ENCODE measurements at places on chromosomes 16 and 17. TPM values are rescaled to one million over a fixed set of nuclear protein-coding genes. Genes with fewer than 3 reads are reported as not detected.
A peak's percentile ranks its signal among the peaks of the same experiment; 100 is the strongest.

PARD6A gene
- total RNA-seq, result not detected

KRT17 gene
- total RNA-seq, result 3,176 TPM

MRPL10 gene
- total RNA-seq, result 27.3 TPM

ANKRD40 gene
- total RNA-seq, result 83.1 TPM

KCNAB3 gene
- 0.45 TPM for total RNA-seq

IGSF6 gene
- total RNA-seq, result not detected

TBX2 gene
- total RNA-seq, result 6.4 TPM

GRCh38 chr17:48026502-48027321, 10.9 kb downstream of the COPZ2 start:
- H3K36me3 ChIP-seq, result no peaks in the 10 kb centered on the region
- H3K27me3 ChIP-seq, result no peaks in the 10 kb centered on the region
- no peak overlapping the region for H3K27ac ChIP-seq
- DNase-seq, result peak; percentile 95

DNA sequence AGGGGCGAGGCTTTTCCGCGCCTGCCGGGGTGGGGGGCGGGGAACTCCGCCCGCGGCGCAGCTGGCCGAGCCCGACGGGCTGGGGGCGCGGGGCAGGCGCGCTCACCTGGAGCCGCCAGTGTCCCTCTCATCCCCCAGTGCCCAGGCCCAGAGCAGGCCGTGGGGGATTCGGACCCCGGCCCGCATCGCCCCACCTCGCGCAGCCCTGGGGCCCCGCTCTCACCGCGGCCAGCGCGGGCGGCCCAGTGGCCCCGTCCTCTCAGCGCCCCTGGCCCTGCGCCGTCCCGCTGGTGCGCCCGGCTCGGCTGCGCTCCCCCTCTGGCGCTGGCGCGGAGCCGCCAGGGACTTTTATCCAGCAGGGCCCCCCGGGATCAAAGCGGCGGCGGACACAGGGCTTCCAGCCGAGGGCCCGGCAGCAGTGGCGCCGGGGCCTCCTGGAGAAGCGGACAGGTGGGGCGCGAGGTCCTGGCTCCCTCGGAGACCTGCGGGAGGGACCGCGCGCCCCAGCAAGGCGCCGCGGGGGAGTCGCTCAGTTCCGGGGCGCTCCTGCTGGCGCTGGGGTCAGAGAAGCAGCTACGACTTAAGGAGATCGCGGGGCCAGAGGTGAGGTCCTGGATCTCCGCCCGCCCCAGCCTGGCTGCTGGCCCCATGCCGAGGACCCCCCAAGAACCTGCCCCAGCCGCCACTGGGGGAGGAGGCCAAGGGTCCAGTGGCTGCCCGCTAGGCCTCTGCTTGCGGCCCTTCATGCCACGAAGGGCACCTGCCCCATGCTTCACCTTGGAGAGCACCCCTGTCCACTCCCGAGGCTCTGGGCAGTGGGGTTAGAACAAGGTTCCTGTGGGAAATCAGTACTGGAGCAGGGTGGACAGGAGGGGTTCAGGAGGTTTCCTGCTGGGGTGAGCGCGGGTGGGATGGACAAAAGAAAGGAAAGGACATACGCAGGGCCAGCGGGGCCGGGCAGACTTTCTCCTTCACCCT, 823 bp upstream of the NOTUM start:
- no peak overlapping the region for H3K27ac ChIP-seq
- H3K36me3 ChIP-seq, result 0 out of 2 replicates have a peak, but pooled peaks cover 3% of the 10 kb centered on the region
- peaks cover 31% of the 10 kb centered on the region for H3K4me1 ChIP-seq
- no peak for DNase-seq
- H3K27me3 ChIP-seq, result peaks cover 81% of the 10 kb centered on the region
- H3K4me3 ChIP-seq, result no peak overlapping the region

- no peaks in the 10 kb centered on the region for H3K27me3 ChIP-seq
- H3K4me3 ChIP-seq, result no peak overlapping the region
- H3K27ac ChIP-seq, result no peak overlapping the region
- no peak for DNase-seq
Observed at GRCh38 chr16:58085171-58085570, 44.0 kb downstream of the CFAP20 start.

DNA sequence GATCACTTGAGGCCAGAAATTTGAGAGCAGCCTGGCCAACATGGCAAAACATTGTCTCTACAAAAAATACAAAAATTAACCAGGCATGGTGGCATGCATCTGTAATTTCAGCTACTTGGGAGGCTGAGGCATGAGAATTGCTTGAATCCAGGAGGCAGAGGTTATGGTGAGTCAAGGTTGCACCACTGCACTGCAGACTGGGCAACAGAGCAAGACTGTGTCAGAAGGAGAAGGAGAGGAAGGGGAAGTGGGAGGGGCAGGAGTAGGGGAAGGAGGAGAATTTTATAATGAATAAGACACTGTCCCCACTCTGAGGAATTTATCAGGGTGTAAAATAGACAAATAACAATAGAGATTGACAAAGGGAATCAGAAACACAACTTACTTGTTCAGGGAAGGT, 440.6 kb upstream of the DYNLRB2 start:
- no peaks in the 10 kb centered on the region for H3K36me3 ChIP-seq
- H3K4me3 ChIP-seq, result no peak overlapping the region
- DNase-seq, result no peak

GRCh38 chr16:50991436-50991835, 159.6 kb downstream of the SALL1 start:
- H3K4me1 ChIP-seq, result no peaks in the 10 kb centered on the region
- no peak overlapping the region for H3K27ac ChIP-seq
- H3K4me3 ChIP-seq, result no peak overlapping the region
- no peaks in the 10 kb centered on the region for H3K36me3 ChIP-seq
- no peaks in the 10 kb centered on the region for H3K27me3 ChIP-seq
- no peak for DNase-seq

DNA sequence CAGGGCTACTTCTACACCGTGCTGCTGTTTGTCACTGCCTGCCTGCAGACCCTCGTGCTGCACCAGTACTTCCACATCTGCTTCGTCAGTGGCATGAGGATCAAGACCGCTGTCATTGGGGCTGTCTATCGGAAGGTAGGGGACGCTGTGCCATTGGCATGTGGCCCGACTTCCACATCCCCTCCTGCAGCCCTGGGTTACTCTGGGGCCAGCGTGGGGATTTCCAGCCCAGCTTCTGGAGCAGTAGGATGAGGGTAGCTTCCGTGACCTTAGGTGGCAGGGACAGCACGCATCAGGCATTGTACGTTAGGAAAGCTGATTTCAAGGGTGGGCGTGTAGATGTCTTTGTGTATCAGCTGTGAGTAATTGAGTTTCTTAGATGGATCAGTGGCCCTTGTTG, 96.5 kb downstream of the ABCC1 start:
- DNase-seq, result peak; percentile 77
- H3K4me3 ChIP-seq, result no peak overlapping the region

DNA sequence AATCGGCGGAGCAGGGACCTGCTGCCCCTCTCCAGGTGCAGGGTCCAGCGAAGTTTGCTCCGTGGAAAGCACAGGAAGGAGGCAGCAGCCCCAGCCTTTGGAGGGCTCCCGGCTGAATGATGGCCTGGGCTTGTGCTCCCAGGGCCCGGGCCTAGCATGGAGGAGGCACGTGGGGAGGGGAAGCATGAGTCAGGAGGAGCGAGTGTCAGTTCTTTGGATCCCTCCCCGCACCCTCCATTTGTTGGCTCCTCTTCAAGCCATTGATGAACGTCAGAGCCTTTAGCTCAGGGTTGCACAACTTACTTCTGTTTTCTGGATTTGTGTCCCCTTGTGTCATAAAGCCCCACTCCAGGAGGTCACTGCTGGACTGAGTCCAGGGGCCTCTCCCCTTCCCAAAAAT, 25.8 kb downstream of the TTYH2 start:
- no peak overlapping the region for H3K4me3 ChIP-seq
- no peak overlapping the region for H3K27ac ChIP-seq
- H3K36me3 ChIP-seq, result no peaks in the 10 kb centered on the region
- H3K27me3 ChIP-seq, result peaks cover 51% of the 10 kb centered on the region
- DNase-seq, result no peak

- H3K4me3 ChIP-seq, result no peak overlapping the region
- H3K36me3 ChIP-seq, result no peaks in the 10 kb centered on the region
- no peak for DNase-seq
- no peak overlapping the region for H3K27ac ChIP-seq
Observed at GRCh38 chr17:27995554-27995953, 46.9 kb upstream of the NLK start.

- H3K27me3 ChIP-seq, result no peaks in the 10 kb centered on the region
- DNase-seq, result peak; percentile 71
- H3K27ac ChIP-seq, result no peak within 1 kb of the TSS
- peaks cover 11% of the 10 kb centered on the region for H3K36me3 ChIP-seq
- H3K4me1 ChIP-seq, result peaks cover 13% of the 10 kb centered on the region
Observed at GRCh38 chr16:69105501-69106361, at the start of gene HAS3. Gene HAS3 (plus strand): TSS chr16:69105653. CDS start chr16:69109396, 3,743 bp downstream.

- H3K36me3 ChIP-seq, result no peaks in the 10 kb centered on the region
- H3K4me1 ChIP-seq, result peaks cover 3% of the 10 kb centered on the region
- no peaks in the 10 kb centered on the region for H3K27me3 ChIP-seq
- no peak for DNase-seq
- no peak overlapping the region for H3K27ac ChIP-seq
- H3K4me3 ChIP-seq, result no peak overlapping the region
Observed at GRCh38 chr16:57268804-57269800, 15.4 kb downstream of the PLLP start.

GRCh38 chr16:53209429-53209828, 154.6 kb downstream of the CHD9 start:
- H3K27ac ChIP-seq, result 0 out of 2 replicates have a peak overlapping the region, but pooled peaks have one; percentile 5
- peak overlapping the region; percentile 13 for H3K4me3 ChIP-seq
- peaks cover 10% of the 10 kb centered on the region for H3K4me1 ChIP-seq
- H3K27me3 ChIP-seq, result no peaks in the 10 kb centered on the region
- H3K36me3 ChIP-seq, result peaks cover 11% of the 10 kb centered on the region

DNA sequence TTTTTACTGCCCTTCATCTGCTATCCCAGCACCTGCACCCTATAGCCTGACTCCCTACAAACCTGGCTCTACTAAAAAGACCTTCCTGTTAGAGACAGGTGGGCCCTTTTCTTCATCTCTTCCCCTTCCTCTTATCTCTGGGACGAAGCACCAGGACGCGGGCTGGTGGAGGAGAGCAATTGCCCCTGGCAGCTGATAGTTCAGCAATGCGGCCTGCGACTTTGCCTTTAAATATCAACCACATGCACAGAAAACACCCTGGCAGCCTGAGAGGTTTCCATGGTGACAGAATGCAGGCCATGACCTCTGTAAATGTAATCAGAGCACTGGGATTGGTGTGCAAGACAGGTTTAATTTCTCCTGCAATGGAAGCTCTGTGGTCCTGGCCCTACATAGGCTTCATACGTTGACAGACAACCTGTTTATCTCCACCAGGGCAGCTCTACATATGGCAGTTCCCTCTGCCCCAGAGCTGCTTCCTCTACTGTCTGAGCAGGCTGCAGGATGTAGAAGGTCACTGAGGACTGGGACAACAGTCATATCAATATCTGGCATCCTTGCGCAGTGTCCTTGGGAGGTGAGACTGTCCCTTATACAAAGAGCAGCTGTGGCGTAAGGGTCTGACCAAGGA, 10.0 kb upstream of the SKAP1 start:
- DNase-seq, result no peak
- no peaks in the 10 kb centered on the region for H3K4me1 ChIP-seq
- H3K27ac ChIP-seq, result no peak overlapping the region
- H3K27me3 ChIP-seq, result peaks cover 40% of the 10 kb centered on the region
- no peaks in the 10 kb centered on the region for H3K36me3 ChIP-seq
- H3K4me3 ChIP-seq, result no peak overlapping the region

DNA sequence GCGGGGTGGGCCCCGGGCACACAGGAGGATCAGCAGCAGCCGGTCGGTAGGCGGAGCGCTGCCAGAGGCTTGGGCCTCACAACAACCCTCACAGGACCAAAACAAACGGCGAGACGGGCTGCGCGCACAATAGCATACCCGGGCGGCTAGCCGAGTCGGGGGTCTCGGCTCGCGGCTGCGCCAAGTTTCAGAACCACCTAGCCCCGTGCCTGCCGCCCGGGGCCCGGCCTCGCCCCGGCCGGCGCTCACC, 732 bp downstream of the ULK2 start:
- DNase-seq, result peak; percentile 64
- peak overlapping the region; percentile 86 for H3K4me3 ChIP-seq
- H3K4me1 ChIP-seq, result peaks cover 18% of the 10 kb centered on the region
- no peaks in the 10 kb centered on the region for H3K27me3 ChIP-seq
- H3K27ac ChIP-seq, result peak overlapping the region; percentile 53
- peaks cover 11% of the 10 kb centered on the region for H3K36me3 ChIP-seq

GRCh38 chr16:48539485-48540221, 70.3 kb downstream of the N4BP1 start:
- no peak overlapping the region for H3K27ac ChIP-seq
- H3K4me3 ChIP-seq, result no peak overlapping the region
- peaks cover 24% of the 10 kb centered on the region for H3K36me3 ChIP-seq
- peaks cover 24% of the 10 kb centered on the region for H3K4me1 ChIP-seq

- H3K4me3 ChIP-seq, result no peak overlapping the region
- no peaks in the 10 kb centered on the region for H3K27me3 ChIP-seq
- peaks cover 6% of the 10 kb centered on the region for H3K4me1 ChIP-seq
- DNase-seq, result no peak
- peaks cover 71% of the 10 kb centered on the region for H3K36me3 ChIP-seq
Observed at GRCh38 chr16:23650674-23651416, 9.6 kb downstream of the DCTN5 start.

- H3K27ac ChIP-seq, result no peak overlapping the region
- H3K4me1 ChIP-seq, result no peaks in the 10 kb centered on the region
- no peaks in the 10 kb centered on the region for H3K27me3 ChIP-seq
- H3K36me3 ChIP-seq, result peaks cover 63% of the 10 kb centered on the region
Observed at GRCh38 chr16:18829251-18829650, 27.9 kb upstream of the ARL6IP1 start.

- no peak overlapping the region for H3K4me3 ChIP-seq
- no peaks in the 10 kb centered on the region for H3K4me1 ChIP-seq
- no peaks in the 10 kb centered on the region for H3K36me3 ChIP-seq
- H3K27ac ChIP-seq, result no peak overlapping the region
Observed at GRCh38 chr16:12819126-12820117, 15.7 kb upstream of the CPPED1 start.

GRCh38 chr16:88804173-88804551, 573 bp downstream of the CDT1 start:
- H3K4me1 ChIP-seq, result peaks cover 41% of the 10 kb centered on the region
- peak overlapping the region; percentile 28 for H3K27ac ChIP-seq
- peak overlapping the region; percentile 65 for H3K4me3 ChIP-seq
- H3K27me3 ChIP-seq, result no peaks in the 10 kb centered on the region
- no peak for DNase-seq

DNA sequence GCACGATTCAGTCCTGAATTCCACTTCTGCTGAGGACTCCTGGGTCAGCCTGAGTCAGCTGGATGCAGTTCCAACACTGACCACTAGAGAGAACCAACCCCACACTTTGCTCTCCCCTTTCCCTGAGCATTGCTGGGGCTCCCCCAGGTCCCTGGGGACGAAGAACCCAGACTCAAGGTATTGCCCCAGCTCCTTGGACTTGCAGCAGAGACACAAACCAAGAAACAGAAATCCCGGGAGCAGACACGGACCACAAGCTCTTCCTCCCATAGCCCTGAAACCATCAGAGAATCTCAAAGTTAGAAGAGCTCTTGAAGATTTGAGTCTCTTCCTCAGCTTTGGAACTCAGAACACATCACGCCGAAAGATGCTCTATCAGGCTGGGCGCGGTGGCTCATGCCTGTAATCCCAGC, 678 bp upstream of the GH1 start:
- DNase-seq, result peak; percentile 69
- no peaks in the 10 kb centered on the region for H3K4me1 ChIP-seq
- H3K27me3 ChIP-seq, result peaks cover 5% of the 10 kb centered on the region
- H3K27ac ChIP-seq, result no peak overlapping the region
- H3K36me3 ChIP-seq, result no peaks in the 10 kb centered on the region
- no peak overlapping the region for H3K4me3 ChIP-seq

- DNase-seq, result no peak
- H3K36me3 ChIP-seq, result peaks cover 82% of the 10 kb centered on the region
- H3K4me1 ChIP-seq, result no peaks in the 10 kb centered on the region
- no peak overlapping the region for H3K4me3 ChIP-seq
Observed at GRCh38 chr17:34996422-34997285, 16.3 kb downstream of the LIG3 start.

- H3K36me3 ChIP-seq, result peaks cover 96% of the 10 kb centered on the region
- no peak overlapping the region for H3K27ac ChIP-seq
- H3K4me1 ChIP-seq, result peaks cover 8% of the 10 kb centered on the region
- no peaks in the 10 kb centered on the region for H3K27me3 ChIP-seq
Observed at GRCh38 chr17:56939869-56940484, 20.9 kb downstream of the COIL start.

All from SJSA1 (cell line).